Chondrocyte (in vitro differentiated cells): ENCODE measurements at places on chromosomes 1 and 21.

DNA sequence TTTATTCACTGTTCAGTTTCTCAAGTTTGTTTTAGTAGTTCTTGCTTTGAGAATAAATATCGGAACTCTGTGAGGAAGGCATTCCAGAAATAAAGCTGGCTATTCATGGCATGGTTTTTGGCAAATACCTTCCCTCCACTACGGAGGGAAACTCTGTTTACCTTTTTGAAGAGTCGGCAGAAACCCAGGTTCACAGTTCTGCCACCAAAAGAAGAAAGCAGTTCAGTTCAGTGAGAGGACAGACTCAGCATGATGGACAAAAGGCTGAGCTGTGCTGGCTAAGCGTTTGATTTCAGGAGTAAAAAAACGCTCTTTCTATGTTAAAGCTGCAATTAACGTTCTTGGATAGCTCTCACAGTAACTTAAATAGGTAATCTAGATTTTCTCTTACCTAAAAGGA, 42.4 kb downstream of the CNN3 start:
- no peak for DNase-seq
- peak overlapping the region; percentile 89 for H3K27ac ChIP-seq
- H3K27me3 ChIP-seq: no peaks in the 10 kb centered on the region
- peak overlapping the region; percentile 20 for H3K4me3 ChIP-seq

DNA sequence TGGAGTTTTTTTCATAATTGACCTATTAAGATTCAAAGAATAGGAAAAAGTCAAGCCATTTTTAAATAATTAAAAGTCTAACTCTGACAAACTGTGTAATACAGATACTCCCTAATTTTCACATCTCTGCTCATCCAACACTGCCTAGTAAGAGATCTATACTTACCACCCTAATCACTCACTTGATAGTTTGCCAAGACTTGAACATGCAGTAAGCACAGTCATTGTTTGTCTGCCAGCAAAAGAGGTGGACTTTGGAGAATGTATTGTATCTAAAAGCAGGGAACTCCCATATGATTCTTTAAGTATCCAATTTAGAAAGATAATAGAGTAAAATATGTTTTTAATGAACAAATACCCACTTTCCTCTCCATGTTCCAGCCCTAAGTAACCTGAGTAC, 15.5 kb downstream of the TMEM59 start:
- no peak for DNase-seq
- H3K4me1 ChIP-seq: no peaks in the 10 kb centered on the region
- H3K27ac ChIP-seq: no peak overlapping the region
- H3K4me3 ChIP-seq: no peak overlapping the region
- no peaks in the 10 kb centered on the region for H3K27me3 ChIP-seq

DNA sequence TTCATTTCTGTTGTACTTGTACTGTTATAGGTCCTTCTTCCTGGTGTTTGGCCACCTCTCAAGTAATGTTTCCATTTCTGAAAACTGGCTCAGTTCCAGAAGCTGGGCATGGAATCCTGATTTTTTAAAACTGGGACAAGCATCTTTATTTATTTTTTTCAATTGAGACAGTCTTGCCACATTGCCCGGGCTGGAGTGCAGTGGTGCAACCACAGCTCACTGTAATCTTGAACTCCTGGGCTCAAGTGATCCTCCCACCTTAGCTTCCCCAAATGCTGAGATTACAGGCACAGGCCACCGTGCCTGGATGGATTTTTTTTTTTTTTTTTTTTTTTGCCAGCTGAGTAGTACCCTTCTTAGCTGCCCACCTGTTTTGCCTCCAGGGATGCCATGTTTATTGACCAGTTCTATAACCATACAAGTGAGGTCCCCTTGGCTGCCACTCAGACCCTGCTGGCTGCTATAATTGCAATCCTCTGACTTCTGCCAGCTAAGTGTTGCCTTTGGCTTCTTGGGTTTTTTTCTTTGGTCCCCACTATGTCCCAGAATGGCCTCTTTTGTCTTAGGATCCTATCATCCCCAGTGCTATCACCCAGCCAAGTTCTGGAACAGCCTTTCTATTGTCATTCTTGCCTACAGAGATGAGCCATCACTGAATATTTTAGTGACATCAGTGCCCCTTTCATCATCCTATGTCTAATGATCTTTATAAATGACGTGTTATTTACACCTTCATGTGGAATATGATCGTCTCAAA, 3.9 kb upstream of the DIP2A start:
- no peak for DNase-seq
- H3K27ac ChIP-seq: peak overlapping the region; percentile 67
- H3K4me3 ChIP-seq: no peak overlapping the region
- H3K36me3 ChIP-seq: no peaks in the 10 kb centered on the region

DNA sequence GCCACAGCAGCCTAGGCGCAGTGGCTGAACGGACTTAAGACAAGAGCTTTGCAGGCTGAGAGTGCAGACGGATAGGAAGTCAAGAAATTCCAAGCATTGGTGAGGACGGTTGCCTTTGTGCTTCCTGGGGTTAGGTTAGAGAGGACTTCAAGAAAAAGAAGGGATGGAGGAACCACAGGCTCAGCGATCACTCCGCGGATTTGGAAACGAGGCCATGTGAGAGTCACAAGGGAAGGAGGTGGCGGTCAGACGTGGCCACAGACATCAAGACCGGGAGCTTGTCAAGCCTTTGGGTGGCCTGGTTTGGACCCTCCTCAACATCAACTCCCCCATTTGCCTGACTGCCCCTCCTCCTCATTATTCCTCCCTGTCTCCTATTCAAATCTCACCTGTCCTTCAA, 62.3 kb downstream of the NID1 start:
- H3K4me1 ChIP-seq: peaks cover 28% of the 10 kb centered on the region
- no peaks in the 10 kb centered on the region for H3K27me3 ChIP-seq
- DNase-seq: no peak
- no peak overlapping the region for H3K4me3 ChIP-seq
- H3K36me3 ChIP-seq: peaks cover 6% of the 10 kb centered on the region
